ENCODE measurements at places on chromosomes 16 and 17.
A peak's percentile ranks its signal among the peaks of the same experiment; 100 is the strongest.

DNA sequence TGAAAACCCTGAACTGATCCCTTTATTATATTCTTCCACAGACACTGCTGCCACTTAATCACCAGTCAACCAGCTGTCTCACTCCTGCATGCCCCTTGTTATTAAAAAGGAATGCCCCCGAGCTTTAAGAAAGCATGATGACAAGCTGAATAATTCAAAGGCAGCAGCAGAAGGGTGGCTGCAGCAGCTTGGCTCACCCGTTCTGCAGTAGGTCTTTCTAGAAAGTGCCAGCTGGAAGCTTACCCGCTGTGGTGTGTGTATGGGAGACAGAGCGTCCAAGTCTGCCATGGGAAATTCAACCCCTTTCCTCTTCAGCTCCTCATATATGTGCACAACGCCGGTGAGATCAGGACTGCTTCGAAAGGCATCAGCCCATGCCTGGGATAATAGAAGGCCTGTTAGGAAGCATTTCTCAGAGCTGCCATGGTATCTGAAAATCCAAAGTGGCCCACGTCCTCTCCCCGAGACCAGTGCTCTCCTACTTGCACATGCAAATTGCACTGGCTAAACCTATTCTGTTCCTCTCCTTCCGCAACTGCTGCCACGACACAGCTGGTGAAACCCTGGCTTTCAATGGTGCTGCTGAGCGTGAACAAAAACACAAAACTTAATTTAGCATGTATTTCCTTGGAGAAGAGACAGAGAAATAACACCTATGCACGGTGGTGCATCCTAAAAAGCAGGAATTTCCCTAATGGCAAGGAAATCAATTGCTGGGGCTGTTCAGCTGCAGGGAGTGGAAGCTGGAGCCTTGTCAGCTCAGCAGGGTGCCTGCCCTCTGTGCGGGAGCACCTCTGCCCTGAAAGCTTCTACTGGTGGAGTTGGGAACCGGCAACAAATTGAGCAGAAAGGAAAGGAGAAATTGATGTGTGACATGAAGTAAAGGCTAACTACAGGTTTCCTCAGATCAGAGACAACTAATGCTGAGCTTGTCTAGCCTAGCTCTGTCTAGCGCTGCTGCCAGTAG, 47.9 kb upstream of the SREBF1 start:
- DNase-seq = no peak

DNA sequence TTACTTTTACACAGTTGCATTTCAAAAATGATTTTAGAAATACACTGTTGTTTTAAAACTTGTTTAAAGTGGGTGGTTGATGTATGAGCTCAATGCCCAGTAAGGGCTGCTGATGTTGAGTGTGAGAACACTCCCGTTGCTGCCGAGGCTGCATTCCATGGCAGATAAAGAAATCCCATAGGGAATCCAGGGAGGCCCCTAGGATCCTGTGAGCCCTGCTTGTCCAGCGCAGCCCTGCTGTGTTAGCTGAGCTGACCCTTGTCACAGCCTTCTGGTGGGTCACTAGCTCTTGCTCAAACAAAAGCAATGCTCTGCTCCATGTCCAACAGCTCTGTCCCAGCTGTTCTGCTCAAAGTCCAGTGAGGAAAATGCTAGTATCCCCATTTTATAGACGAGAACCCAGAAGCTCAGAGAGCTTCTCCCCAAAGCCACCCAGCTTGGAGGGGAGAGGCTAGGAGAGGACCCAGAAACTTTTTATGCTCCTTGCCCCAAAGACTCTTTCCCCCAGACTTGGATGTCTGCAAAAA, 18.6 kb upstream of the COL1A1 start:
- no peak for DNase-seq

DNA sequence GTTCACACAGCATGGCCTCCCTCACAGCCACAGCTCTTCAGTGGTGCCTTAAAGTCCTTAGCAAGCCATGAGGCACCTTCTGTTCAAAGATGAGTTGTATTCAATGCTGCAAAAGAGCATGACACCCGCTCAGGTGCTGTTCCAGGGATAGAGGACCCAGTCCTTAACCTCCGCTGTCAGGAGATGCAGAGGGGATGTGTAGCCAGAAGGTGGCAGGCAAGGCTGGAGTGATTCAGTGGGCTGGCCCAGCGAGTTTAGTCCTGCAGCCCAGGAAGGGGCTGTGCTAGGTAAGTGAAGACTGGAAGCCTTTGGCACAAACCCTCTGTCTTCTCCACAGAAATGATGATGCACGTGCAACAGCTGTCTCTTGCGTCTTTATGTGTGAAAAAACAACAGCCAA, 25.0 kb upstream of the ADAM11 start:
- DNase-seq = no peak

DNA sequence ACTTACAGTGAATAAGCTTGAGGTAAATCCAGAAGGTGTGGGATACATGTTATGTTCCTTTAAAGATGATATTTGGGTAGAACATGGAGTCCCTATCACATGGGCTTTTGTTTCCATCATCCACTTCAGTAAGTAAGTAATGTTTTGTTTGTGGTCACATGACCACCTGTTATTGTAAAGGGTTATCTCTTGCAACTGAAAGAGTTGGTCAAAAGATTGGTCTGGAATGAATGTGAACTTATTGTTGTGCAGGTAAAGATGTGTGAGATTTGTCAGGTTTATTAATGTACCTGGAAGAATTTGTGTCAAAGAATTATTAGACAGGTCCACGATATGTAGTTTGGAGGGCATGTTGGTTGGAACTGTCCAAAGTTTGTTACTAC, 1.6 kb downstream of the OMG start:
- DNase-seq = no peak

GRCh38 chr17:62017496-62017895, 47.6 kb downstream of the MED13 start:
- no peak for DNase-seq

DNA sequence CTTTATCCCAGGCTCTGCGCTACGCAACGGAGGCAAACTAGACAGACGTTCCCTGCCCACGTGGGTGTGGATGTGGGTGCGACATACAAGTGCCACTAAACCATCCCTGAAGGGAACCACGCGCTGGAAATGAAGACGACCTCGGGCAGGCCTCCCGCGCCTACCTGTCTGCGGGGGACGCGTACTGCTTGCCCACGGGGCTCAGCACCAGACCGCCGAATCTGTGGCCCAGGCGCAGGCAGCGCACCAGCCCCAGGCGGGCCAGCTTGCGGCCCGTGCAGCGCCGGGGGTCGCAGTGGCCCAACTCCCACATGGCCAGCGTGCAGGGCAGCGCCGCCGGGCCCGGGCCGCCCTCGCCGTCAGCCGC, 480 bp downstream of the TSR3 start:
- DNase-seq = no peak

- DNase-seq = peak; percentile 18
Measured at GRCh38 chr17:49779739-49780231, 8.7 kb upstream of the KAT7 start.

DNA sequence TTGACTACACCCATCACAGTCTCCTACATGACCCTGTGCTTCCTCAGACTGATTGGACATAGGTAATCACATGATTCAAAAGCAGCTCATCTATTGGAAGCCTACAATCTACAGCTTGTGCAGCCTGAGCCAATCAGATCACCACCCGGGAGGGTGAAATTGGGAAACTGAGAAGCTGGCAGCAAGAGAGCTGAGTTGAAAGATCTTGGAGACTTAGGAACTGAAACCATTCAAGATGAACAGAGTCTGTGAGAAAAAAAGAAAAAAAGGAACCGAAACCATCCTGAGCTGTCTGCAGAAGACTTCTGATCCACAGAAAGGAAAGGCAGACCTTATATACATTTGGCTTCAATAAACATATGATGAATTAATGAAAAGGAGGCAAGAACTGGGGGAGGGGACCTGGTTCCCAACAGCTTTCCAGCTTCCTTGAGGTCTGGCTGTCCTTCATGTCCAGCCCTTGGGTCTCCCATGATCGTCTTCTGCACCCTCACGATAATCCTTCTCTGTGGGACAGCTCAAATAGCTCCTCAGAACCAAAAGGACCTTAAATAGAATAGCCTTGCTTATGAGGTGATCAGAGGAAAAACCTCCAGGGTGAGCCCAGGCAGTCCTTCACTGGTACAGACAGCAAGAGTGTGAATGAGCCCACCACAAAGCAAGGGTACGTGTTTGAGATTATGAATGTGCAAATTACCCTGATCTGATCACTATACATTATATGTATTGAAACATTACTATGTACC, 32.6 kb downstream of the PLXDC1 start:
- DNase-seq = no peak

GRCh38 chr16:81808933-81809480, 29.9 kb downstream of the PLCG2 start:
- no peak for DNase-seq

DNA sequence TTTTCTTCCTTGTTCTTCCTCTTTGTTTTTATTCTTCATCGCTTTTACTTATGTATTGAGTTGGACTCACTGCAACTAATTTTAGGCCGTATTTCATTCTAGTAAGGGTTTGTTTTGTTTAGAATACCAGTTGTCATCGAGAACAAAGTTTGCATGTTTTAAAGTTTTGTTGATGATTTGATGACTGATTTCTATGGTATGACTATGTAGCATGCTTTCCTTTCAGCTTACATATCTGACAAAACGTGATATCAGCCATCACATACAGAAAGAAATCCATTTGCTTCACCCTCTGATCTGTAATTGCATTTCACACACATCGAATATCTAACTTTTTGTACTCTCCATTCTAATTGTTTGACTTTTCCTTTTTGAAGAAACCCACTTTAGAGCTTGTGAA, 4.0 kb downstream of the PRKCA start:
- no peak for DNase-seq

DNA sequence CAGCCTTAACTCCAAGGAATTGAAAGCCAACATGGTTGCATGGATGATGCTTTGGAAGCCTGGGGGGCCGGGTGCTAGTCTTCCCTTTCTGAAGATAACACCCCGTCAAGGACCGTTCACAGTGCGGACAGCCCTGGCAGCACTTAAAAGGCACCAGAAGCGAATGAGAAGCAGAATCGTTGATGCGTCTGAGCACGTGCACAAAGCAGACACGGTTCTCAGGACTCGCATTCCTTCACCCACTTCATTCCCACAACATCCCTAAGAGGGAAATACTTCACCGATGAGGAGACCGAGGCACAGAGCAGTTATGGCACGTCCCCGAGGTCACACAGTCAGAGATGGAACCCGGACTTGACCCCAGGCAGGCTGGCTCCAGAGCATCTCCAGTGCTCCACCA, 14.2 kb downstream of the TRPV1 start:
- no peak for DNase-seq

GRCh38 chr17:21455761-21456160, 79.6 kb downstream of the KCNJ12 start:
- no peak for DNase-seq

DNA sequence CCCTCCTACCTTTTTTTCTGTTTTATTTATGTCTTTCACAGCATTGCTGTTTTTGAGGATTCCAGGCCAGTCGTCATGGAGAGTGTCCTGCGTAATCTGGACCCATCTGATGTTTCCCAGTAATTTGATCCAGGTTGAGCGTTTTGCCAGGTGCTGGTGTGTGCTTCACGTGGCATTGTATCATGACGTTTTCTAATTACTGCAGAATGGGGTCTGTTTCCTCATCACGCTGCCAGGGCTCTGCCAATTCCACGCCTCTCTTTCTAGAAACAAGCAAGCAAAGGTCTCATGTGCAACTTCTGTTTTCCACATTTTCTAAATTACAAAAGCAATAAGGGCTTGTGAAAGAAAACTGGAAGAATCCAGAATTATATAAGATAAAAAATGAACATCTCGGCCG, 28.3 kb upstream of the BHLHA9 start:
- no peak for DNase-seq

GRCh38 chr17:72075995-72076677, 44.7 kb upstream of the SOX9 start:
- DNase-seq = no peak

- no peak for DNase-seq
Measured at GRCh38 chr17:40909755-40910154, 24.7 kb upstream of the KRT20 start.

- no peak for DNase-seq
Measured at GRCh38 chr17:75640556-75641119, 7.4 kb downstream of the SMIM5 start.

DNA sequence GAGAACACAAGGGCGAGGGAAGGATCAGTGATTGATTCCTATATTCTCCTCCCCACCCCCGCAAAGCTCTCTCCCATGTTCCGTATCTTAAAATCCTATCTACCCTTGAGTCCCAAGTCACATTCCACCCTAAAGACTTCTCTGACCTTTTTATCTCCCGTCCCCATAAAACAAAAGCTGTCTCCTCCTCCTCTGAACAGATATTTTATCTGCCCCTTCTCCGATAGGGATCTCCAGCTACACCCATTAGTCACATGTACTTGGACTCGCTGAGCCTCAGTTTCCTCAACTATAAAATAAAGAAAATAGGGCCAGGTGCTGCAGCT, 12.8 kb downstream of the GGA2 start:
- DNase-seq = no peak
